ENCODE measurements at places on chromosomes 16 and 17. TPM values are rescaled to one million over a fixed set of nuclear protein-coding genes. Genes with fewer than 3 reads are reported as not detected.

TSPAN10 gene
- polyA plus RNA-seq: 2.3 TPM

GRCh38 chr17:30321314-30321713 lies 12.5 kb downstream of the TMIGD1 start:
- DNase-seq: no peak

MPP2 gene
- 5.8 TPM for polyA plus RNA-seq

RNF43 gene
- 14.6 TPM for polyA plus RNA-seq

DNA sequence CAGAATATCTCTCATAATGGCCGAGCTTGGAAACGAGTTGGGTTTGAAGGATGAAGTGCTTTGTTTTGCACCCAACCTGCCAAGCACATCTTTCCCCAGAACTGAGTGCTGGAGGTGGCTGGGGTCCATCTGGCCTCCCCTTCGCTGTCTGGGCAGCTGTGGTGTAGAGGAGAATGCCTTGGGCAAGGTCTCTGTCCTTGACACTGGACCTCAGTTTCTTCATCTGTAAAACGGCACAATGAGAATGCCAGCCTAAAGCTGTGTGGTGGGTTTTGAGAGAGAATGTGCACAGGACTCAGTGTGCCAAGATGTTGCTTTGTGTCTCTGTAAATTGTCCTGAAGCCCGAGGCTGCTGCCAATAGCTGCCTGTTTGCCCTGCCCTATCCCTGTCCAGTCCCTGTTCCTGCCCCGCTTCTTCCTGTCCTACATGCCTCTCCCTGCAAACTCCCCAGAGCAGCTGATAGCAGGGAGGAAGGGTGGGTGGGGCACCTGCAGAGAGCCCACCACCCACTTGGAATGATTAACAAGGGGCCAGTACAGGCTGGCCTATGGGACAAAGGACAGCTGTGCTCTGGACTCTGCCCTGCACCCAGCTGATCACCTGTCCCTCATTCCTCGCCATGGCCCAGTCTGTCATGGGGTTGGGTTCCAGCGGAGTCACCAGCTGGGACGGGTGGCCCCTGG lies 15.3 kb downstream of the LASP1 start:
- DNase-seq: no peak

GDPD3 gene
- polyA plus RNA-seq: 9.8 TPM

DNA sequence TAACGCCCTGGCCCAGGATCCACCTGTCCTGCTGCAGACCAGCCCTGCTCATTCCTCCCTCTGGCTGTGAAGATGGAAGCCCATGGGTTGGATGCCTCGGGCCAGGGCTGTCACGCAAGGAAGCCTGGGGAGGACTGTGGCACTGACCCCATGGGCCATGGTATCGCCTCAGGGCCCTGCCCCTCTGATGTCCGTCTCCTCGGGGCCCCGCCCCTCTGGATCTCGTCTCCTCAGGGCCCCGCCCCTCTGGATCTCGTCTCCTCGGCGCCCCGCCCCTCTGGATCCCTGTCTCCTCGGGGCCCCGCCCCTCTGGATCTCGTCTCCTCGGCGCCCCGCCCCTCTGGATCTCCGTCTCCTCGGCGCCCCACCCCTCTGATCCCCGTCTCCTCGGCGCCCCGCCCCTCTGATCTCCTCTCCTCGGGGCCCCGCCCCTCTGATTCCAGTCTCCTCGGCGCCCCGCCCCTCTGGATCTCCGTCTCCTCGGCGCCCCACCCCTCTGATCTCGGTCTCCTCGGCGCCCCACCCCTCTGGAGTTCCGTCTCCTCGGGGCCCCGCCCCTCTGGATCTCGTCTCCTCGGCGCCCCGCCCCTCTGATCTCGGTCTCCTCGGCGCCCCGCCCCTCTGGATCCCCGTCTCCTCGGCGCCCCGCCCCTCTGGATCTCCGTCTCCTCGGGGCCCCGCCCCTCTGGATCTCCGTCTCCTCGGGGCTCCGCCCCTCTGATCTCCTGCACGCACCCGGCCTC lies 24.0 kb downstream of the METRNL start:
- DNase-seq: no peak

Data from right renal cortex interstitium (tissue), 3 donors.